ENCODE measurements at places on chromosomes 7 and 10.

DNA sequence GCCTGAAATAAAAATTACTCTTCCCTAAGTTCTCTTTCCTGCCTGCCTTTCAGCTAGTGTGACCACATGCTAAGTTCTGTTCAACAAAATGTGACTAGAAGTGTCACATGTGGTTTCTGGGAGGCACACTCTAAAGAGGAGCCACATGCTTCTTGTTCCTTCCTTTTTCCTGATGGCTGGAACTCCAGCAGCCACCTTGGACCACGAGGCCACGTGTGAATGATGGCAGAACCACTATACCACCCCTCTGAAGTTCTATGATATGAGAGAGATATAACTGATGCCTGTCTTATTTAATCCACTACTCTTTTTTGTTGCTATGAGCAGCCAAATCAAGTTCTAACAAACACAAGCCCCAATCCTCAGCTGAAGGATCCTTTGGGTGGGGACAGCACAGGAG is 8.1 kb downstream of the PODXL start:
- no peak for DNase-seq

GRCh38 chr10:72094574-72094973 is 6.2 kb upstream of the SPOCK2 start:
- no peak for DNase-seq

DNA sequence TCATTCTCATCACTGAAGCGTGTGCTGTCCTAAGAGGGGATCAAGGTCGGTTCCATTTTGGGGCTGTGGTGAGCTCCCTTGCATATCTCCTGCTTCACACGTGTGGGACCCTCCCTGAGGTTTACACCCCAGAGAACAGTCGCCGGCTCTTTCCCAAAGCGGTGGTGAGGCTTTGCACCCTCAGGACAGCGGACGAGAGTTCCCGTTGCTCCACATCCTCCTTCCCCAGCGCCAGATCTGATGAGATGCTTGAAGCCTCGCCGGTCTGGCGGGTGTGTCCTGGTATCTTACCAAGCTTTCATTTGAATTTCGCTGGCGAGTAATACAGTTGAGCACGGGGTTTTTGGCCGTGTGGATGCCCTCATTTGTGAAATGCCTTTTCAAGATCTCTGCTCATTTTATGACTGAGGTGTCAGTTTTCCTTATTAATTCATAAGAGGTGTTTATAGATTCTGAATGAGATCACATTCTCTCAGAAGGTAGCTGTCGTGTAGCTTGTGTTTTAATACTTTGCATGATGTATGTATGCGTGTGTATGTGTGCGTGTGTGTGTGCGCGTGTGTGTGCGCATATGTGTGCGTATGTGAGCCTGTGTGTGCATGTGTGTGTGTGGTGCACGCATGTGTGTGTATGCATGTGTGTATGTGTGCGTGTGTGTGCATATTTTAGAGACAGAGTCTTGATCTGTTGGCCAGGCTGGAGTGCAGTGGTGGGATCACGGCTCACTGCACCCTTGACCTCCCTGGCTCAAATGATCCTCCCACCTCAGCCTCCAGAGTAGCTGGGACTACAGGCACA is 30.7 kb downstream of the ELFN1 start:
- no peak for DNase-seq

GRCh38 chr7:22251281-22251680 is 105.7 kb downstream of the RAPGEF5 start:
- peak; percentile 49 for DNase-seq

DNA sequence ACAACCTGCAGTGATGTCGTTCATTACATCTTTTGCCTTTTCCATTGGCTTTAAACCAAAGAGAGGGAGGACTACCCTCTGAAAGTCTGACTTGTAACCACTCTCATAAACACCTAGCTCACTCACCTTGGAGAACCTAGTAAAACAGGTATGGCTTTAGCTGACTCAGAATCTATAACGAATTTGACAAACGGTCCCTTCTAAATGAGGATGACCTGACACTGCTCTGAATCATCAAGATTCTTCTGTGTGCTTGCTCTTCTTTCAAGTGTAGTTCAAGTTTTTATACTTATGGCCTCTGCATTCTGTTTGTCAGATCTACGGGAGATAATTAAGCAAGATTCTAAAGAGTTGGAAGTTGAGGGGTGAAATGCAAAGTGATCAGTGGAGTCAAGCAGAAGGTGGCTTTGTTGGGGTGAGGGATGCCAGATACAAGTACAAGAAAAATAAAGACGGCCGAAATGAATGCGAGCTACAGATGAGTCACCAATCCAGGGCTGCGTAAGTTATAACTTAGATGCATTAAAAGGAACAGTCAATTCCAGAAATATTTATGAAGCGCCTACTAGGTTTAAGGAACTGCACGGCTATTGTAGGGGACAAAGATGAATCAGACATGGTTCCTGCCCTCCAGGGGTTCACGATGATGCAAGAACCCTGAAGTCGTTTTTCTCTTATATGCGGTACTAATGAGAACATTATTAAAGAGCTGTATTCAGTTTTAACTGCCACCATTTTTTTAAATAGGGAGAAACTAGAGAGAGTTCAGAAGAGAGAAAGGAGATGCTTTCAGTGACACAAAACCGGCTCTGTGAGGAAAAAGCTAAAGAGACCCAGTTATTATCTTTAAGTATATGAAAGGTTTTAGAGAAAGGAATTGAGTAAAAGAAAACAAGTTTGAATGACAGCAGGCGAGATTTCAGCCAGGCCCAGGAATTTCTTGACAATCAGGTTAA is 6.5 kb downstream of the HIPK2 start:
- DNase-seq = no peak

- no peak for DNase-seq
Observed at GRCh38 chr10:125599194-125599593, 83.8 kb downstream of the TEX36 start.

GRCh38 chr10:97406064-97406463 is 4.9 kb upstream of the RRP12 start:
- DNase-seq = no peak

GRCh38 chr7:92639213-92639896 is 49.2 kb upstream of the FAM133B start:
- no peak for DNase-seq

- no peak for DNase-seq
Observed at GRCh38 chr7:101129603-101130117, 2.8 kb downstream of the SERPINE1 start.
